ENCODE measurements at places on chromosomes 11 and 22.

DNA sequence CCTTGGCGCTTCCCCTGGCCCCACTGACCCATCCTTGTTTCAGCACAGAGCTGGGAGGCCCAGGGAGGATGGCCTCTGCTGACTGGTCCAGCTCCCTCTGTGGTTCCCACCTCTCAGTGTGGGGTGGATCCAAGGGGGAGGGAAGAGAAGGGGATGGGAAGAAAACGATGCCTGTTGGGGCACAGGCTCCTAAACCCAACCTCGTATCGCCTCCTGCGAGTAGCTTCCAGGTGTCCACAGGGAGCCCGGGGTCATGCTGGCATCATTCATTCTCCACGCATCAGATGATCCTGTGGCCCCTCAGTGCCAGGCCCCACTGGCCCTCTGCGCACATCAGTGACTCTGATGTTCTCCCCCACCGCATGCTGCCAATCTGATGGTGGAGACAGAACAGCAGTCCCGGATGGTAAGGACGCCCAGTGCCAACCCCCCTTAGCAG lies 5.1 kb downstream of the MYEOV start:
- no peak for DNase-seq

GRCh38 chr11:116176484-116177005 lies 596.2 kb downstream of the BUD13 start:
- DNase-seq: no peak

- peak; percentile 90 for DNase-seq
Observed at GRCh38 chr22:39405346-39406085, 5.9 kb downstream of the TAB1 start.

- DNase-seq: no peak
Observed at GRCh38 chr11:76600124-76600655, 70.4 kb downstream of the LRRC32 start.

DNA sequence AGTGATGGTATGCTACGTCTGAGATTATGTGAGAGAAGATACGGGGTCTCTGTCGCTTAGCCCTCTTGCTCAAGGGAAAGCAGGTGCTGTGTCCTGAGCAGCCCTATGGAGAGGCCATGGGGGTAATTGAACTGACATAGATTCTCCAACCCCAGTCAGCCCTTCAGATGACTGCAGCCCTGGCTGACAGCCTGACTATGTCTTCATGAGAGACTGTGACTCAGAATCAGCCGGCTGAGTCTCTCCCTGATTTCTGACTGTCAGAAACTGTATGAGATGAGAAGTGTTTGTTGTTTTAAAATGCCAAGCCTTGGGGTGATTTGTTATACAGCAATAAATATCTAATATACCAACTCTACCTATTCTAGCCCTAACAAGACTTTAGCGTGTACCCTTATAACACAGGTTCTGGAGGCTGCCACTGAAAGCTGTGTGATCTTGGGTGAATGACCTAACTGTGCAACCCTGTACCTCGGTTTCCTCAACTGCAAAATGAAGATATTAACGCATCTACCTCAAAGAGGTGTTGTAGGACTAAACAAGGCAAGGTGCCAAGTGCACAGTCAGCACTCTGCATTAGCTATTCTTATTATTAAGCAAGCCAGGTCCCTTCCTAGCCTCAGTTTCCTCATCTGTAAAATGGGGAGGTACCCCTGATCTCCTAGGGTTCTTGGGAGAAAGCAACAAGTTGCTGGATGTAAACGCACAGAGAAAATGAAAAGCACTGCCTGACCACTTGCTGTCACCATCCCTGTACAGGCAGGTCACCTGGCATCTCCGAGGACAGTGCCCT lies 24.9 kb downstream of the SLC43A1 start:
- no peak for DNase-seq

- DNase-seq: no peak
Observed at GRCh38 chr11:267491-267994, 10.7 kb upstream of the NLRP6 start.

DNA sequence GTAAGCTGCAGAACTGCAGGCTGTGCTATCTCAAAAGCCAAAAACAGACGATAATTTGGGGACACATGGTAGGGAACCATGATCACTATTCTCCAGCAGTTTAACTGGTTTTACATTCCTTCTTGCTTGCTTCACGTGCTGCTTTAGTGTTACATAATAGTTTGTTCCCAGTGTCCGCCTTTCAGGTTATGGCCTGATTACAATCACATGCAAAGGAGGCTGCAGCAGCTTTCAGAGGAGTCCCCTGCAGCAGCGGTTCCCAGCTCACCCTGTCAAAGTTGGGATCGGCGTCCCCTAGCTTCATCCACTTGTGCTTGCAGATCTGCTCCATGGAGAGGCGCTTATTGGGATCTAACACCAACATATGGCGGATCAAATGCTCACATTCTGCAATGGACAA lies 39.2 kb upstream of the APOA1 start:
- DNase-seq: no peak

GRCh38 chr11:108620958-108621772 lies 27.6 kb upstream of the EXPH5 start:
- DNase-seq: no peak

GRCh38 chr22:23146478-23147205 lies 1.4 kb downstream of the RAB36 start:
- DNase-seq: no peak

DNA sequence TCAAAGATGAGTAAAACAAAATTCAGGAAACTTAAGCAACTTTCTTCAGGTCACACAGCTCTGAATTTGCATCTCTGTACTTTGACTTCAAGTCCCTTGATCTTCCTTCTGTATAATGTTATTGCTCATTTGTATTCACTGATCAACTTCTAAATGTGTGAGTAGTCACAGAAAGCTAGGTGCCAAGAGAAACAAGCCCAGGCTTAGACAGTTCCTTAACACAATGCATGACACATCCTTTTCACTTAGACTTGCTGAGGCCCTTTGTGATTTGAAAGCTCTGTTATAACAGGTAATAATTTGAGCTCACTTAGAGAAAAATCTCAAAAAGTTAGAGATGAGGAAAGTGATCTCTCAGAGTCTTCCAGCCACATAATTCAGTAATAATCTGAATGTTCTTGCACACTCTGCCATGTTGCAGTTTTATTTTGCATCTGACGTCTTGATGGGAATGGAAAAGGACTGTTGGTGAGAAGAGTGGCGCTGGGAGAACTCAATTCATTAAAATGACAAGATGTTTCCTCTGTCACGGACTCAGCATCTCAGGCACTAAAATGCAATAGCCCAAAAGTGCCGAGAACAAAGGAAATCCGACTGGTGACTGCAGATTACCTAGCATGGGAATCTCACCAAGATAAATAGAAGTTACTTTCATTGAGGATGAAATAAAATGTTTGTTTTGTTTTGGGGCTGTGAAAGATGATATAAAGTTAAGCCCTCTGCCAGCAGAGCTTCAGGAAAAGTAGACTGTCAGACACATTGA lies 665.3 kb downstream of the OPCML start:
- DNase-seq: no peak

GRCh38 chr11:119782006-119782738 lies 53.2 kb upstream of the NECTIN1 start:
- no peak for DNase-seq

DNA sequence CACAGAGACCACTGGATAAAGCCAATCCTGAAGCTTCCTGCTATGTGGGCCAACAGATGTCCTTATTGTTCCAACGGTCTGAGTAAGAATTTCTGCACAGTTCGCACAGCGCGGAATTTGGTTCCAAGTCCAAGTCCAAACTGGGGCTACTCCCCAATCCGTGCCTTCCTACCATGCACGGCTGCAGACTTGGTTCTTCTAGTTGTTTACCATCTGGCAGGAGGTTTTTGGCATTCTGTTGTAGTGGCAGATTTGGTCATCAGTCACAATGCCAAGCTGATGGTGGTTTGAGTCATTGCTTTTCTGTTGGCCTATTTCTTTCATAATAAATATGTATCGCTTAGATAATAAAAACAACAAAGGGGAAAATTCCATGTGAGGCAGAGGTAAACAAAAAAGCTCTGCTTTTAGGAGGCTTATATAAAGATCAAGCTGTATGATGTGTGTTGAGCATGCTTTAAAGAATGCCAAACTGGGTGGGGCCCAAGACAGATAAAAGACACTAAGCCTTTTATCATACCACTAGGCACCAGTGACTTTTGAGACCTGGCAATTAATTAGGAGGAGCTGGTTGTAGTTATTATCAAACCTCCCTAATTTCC lies 52.5 kb upstream of the SYN3 start:
- no peak for DNase-seq

GRCh38 chr11:14059491-14059890 lies 97.0 kb downstream of the SPON1 start:
- DNase-seq: no peak

DNA sequence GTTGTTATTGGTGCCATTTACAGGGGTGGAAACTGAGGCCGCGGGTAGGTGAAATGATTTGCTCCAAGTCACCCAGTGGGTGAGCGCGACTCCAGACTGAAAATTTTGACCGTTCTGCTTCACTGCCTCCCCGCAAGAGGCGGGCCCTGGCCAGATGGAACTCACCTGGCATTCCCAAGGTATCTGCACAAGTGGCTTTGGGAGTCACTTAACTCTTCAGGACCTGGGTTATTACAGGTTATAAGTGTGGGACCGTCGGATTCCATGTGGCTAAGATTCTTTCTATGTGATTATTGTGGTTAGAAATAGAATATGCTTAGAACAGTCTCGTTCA lies 598 bp downstream of the CABIN1 start:
- no peak for DNase-seq

GRCh38 chr11:73958521-73959141 lies 7.8 kb downstream of the DNAJB13 start:
- no peak for DNase-seq

GRCh38 chr22:28172892-28173670 lies 254.0 kb upstream of the PITPNB start:
- DNase-seq: no peak

DNA sequence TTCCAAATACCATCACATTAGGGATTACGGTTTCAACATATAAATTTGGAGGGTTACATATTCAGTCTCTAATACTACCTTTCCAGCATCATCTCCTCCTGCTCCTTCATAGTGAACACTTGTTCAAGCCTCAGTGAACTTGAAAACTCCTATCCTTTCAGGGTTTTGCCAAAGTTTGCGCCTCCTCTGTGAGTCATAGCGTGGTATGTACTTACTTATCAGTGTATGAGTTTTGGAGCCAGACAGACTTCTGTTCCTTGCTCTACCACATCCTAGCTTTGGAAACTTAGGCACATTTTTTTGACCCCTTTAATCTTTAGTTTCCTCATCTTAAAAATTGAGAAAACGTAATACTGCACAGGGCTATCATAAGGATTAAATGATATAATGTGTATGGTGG lies 160.1 kb upstream of the ZC3H12C start:
- DNase-seq: no peak

DNA sequence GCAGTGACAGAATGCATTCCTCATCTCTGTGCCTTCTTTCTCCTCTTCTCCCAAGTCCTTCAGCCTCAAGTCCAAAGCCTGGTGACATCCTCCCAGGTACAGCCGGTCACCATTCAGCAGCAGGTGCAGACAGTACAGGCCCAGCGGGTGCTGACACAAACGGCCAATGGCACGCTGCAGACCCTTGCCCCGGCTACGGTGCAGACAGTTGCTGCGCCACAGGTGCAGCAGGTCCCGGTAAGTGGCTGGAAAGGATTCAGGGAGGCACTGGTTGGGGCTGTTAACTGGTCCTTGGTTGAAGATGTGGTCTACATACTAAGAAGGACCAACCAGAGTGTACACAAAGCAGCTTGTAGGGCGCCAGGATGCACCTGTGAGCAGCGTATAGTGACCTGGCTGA lies 35.7 kb downstream of the SREBF2 start:
- DNase-seq: no peak

GRCh38 chr11:111303461-111303860 lies 5.1 kb downstream of the POU2AF3 start:
- no peak for DNase-seq

DNA sequence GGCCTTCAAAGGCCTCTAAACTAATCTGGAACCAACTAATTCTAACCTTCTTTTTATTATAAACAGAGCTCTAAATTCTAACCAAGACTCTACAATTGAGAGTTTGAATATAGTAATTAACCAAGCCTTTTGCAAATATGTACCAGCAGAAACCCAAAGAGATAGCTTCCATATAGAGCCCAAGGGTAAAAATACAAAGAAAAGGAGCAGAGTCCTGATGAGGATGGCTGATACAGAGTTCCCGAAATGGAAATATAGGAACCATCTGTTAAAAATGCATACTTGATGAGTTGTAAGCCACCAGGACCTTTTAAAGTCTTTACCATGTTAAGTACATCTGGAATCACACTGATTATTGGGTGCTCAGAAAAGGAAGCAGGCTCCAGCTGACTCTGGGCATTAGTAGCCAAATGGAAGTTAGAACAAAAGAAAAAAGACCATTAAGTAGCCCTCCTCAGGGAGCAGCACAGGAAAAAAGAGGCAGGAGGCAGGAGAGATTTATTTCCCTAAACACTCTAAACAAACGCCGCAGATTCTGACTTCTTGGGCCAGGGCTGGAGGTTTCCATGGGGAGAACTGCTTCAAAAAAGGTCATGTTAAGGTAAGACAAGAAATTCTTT lies 463.1 kb upstream of the FAT3 start:
- DNase-seq: no peak

DNA sequence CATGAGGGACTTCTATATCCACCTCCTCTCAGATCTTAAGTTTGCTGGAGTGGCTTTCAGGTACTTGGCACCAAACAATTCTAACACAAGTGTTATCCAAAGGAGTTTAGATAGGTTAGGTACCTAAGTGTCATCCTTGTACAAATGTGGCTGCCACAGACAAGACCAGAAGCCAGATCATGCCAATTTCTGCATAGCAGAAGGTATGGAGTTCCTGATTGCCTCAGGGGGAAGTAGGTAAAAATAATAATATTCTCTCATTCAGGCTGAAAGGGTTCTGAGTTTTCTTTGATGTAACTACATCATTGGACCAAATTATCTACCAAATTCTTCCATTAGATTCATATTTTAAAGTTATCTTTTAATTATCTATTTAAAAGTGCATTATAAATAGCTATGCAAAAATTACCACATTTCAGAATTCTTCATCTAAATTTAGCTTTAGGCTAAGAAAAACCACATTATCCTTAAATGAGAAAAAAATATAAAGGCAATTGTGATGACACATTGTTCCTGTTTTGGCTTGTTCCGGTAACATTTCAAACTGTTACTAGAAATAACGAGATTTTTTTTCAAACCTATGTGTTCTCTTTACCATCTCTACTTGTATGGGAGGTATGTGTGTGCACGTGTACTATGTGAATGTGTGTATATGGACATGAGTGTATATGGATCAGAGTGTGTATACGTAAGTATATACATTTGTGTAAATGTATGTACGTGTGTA lies 66.2 kb upstream of the POU2AF2 start:
- DNase-seq: no peak

GRCh38 chr22:41957941-41958556 lies 6.1 kb downstream of the SMIM45 start:
- DNase-seq: no peak
